Left renal cortex interstitium (tissue), 4 donors: ENCODE measurements at places on chromosomes 6 and 20. TPM values are rescaled to one million over a fixed set of nuclear protein-coding genes. Genes with fewer than 3 reads are reported as not detected.

- DNase-seq: no peak
Observed at GRCh38 chr6:159469443-159469842, 223.6 kb downstream of the SOD2 start.

DNA sequence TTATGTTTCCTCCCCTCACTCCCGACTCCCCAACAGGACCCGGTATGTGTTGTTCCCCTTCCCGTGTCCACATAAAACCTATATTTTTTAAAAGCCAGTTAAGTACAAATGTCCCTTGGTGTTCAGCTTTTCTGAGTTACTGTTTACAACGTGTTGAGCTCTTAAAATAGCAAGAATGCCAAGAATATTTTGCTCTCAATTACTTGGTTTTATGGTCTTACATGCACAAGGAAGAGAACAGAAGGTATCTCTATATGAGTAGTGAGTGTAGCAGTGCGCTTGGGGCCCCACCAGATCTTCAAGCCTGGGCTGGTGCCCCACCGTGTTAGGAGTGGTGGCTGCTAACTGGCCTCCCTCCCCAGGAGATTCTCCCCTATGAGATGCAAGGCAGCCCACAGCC is 75.3 kb downstream of the RIN2 start:
- DNase-seq: no peak

DNA sequence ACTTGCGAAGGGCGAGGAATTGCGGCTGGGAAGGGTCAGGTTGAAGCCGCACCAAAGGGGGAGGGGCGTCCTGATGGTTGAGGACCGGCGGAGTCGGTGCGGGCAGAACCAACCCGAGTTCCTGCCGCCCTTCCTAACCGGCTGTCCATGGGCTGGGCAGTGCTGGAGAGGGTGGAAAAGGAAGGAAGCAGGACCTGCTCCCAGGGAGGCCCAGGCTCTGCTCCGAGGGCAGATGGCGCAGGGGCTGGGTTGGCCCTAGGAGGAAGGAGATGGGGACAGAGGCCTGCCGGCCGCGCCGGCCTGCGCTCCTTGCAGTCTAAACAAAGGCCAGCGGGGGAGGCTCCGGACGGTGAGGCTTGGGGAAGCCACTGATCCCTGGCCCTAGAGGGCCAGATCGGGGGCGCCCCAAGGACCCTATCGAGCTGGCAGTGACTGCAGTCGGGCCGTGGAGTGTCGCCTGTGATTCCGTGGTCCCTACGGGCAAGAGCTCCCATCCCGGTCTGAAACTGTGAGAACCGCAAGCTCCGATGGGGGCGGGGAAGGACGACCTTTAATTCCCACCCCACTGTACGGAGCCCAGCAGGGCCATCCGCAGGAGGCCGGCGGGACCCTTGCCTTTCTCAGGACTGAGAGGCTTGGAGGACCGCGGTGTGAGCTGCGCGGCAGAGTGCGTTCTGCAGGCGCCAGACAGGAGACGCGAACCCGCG is 39.4 kb downstream of the YTHDF1 start:
- DNase-seq: no peak

GRCh38 chr6:139114746-139115145 is 20.1 kb upstream of the HECA start:
- no peak for DNase-seq

DNA sequence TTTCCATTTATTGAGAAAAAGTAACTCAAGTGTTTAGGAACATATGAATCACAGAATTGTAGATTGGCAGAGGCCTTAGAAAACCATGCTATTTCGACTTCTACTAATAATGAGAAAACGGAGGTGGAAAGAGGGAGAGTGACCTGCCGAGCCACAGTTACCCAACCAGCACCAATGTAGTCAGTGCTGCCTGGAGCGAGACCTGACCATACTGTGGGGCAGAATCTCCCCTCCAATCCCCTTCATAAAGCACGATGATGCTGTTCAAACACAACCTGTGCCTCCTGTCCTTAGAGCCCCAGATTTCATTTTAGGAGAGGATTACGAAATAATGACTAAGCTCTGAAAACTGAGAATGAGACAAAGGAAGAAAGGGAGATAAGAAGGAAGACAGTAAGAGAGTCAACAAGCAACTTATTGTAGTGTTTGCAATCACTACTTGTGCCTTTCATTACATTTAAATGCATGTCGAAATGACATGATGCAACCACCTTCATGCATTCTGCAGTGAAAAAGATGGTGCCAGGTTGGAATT is 70.6 kb downstream of the ATXN1 start:
- DNase-seq: no peak

GRCh38 chr6:36733300-36733699 is 35.7 kb downstream of the RAB44 start:
- no peak for DNase-seq

- DNase-seq: no peak
Observed at GRCh38 chr20:18985551-18985950, 172.0 kb downstream of the SCP2D1 start.

DNA sequence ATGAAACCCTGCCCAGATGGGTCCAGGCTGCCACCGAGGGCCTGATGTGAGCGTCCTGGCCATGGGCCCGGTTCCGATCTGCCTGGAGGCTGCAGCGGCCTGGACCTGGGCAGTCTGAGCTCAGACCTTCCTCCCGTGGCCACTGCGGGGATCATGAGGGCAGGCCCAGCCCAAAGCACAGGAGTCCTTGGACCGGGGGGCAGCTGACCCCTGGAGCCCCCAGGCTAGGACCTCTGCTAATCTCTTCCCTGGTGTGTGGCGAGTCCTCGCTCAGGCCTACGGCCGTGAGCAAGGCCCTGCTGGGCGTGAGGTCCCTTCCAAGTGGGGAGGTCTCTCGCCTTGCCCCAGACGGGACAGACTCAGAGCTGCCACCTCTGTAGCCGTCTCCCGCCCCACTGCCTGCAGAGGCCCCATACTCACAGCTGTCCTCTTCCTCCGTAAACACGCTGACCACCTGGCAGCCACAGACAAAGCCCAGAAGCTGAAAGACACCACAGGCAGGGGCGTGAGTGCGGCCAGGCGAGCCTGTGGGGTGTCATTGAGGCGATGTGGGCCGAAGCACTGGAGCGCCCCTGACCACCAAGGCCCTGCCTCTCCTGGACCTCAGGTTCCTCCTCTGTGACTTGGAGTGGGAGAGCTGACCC is 8.0 kb downstream of the BIRC7 start:
- DNase-seq: no peak

GRCh38 chr6:112990971-112991370 is 643.8 kb downstream of the RFPL4B start:
- DNase-seq: no peak

DNA sequence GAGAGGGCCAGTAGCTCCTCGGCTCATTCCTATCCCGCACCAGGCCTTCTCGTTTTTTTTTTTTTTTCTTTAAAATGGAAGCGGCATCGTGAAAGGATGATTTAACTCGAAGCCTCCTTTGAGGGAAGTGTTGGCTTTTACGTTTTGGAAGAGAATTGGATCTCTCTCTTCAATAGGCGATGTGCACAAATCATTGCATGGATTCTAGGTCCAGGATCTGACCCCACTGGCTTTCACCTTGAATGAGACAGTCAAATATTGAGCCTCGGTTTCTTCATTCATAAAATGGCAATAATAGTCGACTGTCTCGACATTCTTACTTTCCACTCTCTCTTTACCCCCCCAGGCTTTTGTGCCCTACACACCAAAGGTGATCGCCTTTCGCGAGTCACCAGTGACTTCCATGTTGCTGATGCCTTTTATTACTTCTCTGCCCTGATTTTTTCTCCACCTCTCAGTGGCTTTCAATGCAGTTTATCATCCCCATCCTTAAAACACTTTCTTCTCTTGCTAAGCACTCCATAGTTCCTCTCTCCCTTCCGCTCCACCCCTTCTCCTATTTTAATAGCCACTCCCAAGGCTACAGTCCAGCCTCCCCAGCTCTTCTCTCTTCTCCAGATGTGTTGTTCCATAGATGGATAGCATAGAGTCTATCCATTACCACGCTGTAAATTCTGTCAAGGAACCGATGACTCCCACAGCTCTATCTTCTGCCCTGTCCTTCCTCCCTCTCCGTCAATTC is 473 bp upstream of the DTNBP1 start:
- no peak for DNase-seq

DNA sequence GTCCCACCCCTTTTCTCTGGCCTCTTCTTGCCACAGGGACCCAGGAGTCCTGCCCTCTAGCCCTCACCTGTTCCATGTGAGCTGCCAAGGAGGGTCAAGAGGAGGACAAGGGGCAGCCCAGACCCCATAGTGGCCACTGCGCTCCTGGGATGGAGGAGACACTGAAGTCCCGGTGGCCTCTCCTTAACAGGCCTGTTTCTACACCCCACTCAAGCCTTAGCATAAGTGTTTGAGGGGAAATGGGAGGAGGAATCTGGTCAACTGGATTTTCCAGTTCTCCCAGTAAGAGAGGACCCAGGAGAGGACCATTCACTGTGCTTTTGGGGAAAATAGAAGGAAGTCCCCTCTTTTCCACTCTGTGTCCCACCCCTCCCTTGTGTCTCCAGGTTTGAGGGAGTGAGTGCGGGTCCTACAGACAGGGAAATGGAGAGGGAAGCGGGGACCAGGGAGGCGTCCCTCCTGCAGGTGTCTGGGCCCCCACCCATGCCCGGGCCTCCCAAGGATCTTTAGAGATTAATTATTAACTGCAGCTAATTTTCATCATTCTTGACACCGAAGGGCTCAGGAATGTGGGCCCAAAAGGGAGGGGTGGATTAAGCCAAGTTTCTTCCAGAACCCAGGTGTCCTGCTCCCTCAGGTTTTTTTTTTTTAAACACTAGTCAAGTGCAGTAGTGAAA is at the start of gene SFTA2:
Gene SFTA2, minus strand, starts transcription at position 202 of the 677 bp plus-strand sequence. Its CDS starts 74 bp downstream, at position 128.
- DNase-seq: no peak

DNA sequence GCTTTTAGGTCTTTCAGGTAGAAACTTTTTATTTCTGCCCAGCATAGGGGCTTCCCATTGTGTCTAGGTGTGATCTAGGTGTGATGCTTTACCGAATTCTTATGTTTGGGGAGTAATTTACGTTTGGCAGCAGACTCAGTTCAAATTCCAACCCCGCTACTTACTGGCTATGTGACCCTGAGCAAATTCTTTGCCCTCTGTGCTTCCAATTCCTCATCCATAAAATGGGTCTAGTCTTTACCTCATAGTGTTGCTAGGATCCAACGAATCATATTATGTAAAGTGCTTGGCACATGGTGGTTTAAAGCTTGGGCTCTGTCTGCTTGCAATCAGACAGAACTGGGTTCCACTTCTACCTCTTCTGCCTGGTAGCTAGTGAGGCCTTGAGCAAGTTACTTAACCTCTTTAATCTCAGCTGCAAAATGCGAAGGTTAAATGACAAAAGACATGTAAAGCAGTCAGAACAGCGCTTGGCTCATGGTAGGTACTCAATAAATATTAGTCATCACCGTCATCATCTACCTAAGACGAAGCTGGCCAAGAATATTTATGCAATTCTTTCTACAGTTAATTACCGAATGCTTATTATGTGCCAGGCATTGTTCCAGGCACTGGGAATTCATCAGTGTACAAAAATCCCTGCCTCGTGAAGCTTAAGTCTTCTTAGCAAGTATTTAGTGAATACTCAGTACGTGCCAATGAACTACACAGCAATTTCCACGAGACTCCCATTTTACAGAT is 1.0 kb downstream of the NSFL1C start:
- no peak for DNase-seq

- DNase-seq: no peak
Observed at GRCh38 chr6:157898640-157899039, 75.6 kb downstream of the SNX9 start.

DNA sequence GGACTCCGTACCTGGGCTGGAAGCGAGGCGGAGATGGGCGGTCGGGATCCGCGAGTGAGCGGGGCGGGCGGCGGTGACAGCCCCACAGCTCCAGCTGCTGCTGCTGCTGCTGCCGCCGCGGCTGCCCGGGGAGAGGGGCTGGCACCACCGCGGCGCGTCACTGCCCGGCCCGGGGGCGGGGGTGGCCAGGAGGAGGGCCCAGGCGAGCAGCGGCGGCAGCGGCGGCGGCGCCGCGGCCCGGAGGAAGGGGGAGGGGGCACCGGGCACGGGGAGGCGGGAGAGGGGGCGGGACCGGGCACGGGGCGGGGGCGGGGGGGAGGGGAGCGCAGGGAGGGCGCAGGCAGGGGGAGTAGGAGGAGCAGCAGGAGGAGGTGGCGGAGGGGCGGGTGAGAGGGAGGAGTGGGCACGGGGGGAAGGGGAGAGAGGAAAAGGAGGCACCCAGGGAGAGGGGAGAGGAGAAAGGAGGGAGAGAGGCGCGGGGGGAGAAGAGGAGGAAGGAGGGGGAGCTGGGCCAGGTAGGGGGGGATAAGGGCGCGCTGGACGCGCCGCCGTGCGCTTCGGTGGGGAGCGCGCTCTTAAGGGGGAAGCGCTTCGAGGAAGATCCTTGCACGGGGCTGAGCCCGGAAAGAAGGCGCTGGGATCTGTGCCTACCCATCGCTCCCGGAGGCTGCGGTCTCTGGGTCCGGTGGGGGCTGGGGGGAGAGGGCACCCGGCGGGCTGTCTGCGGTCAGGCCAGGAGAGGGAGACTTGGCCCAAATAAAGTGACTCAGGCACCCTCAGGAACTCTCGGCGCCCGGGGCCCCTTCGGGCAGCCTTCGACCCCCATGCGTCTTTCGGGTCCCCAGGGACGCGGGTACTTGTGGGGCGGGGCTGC is 101.5 kb downstream of the NOL4L start:
- DNase-seq: no peak

DNA sequence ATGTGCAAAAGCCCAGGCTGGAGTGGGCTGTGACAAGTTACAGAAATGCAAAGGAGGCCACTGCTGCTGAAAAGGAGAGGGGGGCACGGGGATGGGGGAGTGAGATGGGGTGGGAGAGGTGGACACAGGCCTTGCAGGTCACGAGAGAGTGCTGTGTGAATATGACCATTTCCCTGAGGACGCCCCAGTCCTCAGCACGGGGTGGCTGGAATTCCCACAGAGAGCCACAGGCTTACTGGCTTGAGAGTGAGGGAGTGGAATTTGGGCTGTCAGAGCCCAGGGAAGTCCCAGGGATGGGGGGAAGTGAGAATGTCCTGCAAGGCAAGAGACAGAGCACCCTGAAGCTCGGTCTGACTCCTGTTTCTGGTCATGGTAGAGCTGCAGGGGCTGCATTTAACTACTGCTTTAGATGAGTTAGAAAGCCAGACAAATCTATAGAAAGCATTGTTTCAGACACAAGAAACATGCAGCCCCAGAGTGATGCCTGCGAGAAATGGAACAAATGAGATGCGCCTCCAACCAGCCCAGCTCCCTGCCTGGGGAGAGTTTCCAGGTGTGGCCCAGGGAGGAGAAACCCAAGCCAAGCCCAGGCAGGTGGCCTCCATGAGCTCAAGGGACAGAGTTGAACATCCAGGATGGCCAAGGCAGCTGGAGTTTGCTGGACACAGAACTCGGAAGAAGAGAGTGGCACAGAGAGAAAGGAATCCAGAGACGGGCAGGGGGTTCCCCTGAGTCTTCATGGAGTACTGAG is 30.5 kb downstream of the NPEPL1 start:
- no peak for DNase-seq

DNA sequence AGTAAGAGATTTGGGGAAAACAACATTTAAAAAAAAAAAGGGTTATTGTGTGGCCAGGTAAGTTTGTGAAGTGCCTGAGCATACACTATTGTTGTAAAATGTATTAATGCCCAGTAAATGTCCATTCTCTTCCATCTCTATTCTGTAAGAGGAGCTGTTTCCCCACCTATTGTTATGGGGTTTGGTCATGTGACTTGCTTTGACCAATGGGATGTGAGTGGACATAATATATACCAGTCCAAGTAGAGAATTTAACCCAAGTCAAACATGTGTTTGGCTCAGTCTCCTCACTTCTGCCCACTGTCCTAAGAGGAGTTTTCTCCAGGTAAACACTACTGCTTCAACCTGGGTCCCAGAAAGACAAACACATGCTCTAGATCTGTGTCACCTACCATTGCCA is 377.1 kb downstream of the FOXA2 start:
- DNase-seq: no peak

OARD1 gene
- polyA plus RNA-seq: 71.3 TPM

SEMG1 gene
- not detected for polyA plus RNA-seq

SRMS gene
- polyA plus RNA-seq: 0.33 TPM

MLIP gene
- 0.32 TPM for polyA plus RNA-seq
